AG04450 (cell line): ENCODE measurements at places on chromosomes 7 and 10.

GRCh38 chr10:89163265-89163995 is 43.7 kb downstream of the CH25H start:
- no peak for DNase-seq

- DNase-seq = no peak
These were observed 26.7 kb upstream of the OTUD1 start for GRCh38 chr10:23412223-23412622.

DNA sequence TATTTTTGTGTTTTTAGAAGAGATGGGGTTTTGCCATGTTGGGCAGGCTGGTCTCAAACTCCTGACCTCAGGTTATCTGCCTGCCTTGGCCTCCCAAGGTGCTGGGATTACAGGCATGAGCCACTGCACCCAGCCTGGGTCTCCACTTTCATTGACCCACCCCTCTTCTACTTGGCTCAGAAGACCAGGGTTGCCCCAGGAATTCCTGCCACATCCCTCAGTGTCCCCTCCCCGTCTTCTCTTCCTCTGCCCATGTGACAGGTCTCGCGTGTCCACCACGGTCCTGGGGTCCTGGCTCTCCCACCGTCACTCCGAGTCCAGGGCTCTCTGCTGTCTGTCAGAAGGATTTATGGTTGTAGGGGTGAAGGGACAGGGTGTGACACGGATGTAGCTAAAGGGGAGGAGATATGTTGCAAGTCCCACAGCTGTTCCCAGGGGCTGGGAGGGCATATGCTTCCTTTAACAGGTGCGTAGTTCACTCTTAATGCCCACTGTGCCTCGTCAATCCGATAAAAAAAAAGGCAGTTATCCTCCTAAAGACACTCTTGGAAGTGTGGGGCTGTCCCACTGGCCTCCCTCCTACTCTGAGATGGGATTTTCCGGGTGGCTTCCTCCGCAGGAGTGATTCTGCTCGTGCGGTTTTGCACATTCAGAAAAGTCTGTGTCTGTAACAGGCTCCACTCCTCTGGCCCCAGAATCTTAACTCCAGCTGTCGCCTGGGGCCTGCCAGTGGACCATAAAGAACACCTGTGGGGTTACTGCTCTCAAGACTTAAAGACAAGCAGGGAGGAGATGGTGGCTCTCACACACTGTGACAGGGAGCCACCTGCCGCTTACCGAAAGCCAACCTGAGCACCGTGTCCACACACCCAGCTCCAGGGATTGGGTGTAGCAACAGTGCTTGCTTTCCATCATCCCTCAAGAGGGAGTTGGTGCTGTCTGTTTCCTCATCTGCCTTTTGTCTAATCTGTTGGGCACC is 36.7 kb upstream of the SHH start:
- DNase-seq = no peak

- no peak for DNase-seq
These were observed 233.5 kb downstream of the CREB5 start for GRCh38 chr7:28645866-28646265.

- no peak for DNase-seq
These were observed 272.4 kb downstream of the ETV1 start for GRCh38 chr7:13717031-13717430.

DNA sequence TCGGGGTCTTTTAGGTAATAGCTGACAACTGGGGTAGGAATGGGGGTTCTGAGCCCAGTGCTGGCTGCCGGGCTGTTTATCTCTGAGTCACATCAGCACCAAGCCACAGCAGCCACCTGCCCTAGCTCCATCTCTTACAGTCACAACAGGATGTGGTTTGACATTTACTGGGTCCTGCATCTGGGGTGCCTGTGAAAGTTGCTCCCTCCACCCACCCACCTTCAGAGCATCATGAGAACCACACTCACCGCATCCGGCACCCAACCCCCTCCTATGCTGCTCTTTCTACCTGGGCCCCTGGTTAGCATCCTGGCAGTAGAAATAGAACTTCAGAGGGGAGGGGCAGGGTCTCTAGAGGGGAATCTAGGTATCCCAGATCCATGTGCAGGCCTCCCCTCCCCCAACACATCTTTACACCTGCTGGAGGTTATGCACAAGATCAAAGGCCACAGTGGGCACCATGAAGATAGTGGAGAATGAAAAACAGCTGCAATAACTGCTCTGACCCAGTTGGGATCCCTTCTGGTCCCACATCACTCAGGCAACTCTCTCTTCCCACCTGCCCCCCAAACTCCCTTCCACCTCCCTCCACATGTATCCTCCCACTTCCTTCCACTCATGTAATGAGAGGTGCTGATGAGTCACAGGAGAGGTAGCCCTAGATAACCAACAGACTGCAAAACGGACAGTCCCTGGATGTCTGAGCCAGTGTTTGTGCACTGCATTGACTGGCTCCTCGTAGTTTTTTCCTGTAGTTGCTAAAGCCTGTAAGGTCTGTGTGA is 38.2 kb downstream of the PRSS2 start:
- DNase-seq = no peak

- no peak for DNase-seq
These were observed 77.1 kb upstream of the TRIL start for GRCh38 chr7:29035044-29035740.
